ENCODE measurements at places on chromosomes 7 and 10. TPM values are rescaled to one million over a fixed set of nuclear protein-coding genes. Genes with fewer than 3 reads are reported as not detected.

Gene HABP2
- not detected for polyA plus RNA-seq

Gene CFTR
- not detected for polyA plus RNA-seq

Gene SHH
- polyA plus RNA-seq: not detected

Gene PRDX3
- 97.1 TPM for polyA plus RNA-seq

Gene GFRA1
- polyA plus RNA-seq: not detected

Gene ACHE
- polyA plus RNA-seq: not detected

Gene SLC29A4
- 0.25 TPM for polyA plus RNA-seq

GRCh38 chr10:73940634-73941221 lies 29.8 kb downstream of the PLAU start:
- peak; percentile 71 for DNase-seq

GRCh38 chr7:47578579-47579270 lies 3.2 kb downstream of the TNS3 start:
- no peak for DNase-seq

- no peak for DNase-seq
These were observed 42.3 kb downstream of the CPEB3 start for GRCh38 chr10:92248566-92248965.

- no peak for DNase-seq
These were observed 154.9 kb downstream of the EGFR start for GRCh38 chr7:55173671-55174070.

- no peak for DNase-seq
These were observed 15.8 kb upstream of the OPALIN start for GRCh38 chr10:96374639-96374984.

DNA sequence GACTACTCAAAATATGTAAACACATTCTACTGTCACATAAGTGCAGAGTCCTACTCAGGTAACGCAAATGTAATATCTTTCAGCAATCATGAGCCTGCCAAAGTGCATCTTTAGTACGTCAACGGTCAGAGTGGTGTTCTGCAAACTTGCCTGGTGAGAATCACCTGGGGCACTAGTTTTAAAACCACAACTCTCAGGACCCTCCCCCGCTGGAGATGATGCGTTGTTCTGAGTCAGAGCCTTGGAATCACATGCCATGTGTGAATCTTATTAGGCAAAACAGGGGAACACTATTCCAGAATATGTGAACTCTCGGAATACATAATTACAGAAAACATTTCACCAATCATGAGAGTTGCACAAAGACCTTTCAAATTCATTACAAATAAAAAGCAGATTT lies 115.7 kb downstream of the TPK1 start:
- no peak for DNase-seq

- DNase-seq: peak; percentile 16
These were observed 74.2 kb upstream of the ZPBP start for GRCh38 chr7:50166997-50167965.

GRCh38 chr7:148821422-148821821 lies 62.7 kb downstream of the EZH2 start:
- no peak for DNase-seq

- peak; percentile 43 for DNase-seq
These were observed 7.5 kb downstream of the AGK start for GRCh38 chr7:141558544-141559183.

GRCh38 chr10:129863201-129863663 lies 100.8 kb downstream of the EBF3 start:
- DNase-seq: no peak

GRCh38 chr10:35795131-35795824 lies 153.2 kb upstream of the FZD8 start:
- no peak for DNase-seq

- DNase-seq: no peak
These were observed 116.8 kb downstream of the ARID5B start for GRCh38 chr10:62018131-62018911.

DNA sequence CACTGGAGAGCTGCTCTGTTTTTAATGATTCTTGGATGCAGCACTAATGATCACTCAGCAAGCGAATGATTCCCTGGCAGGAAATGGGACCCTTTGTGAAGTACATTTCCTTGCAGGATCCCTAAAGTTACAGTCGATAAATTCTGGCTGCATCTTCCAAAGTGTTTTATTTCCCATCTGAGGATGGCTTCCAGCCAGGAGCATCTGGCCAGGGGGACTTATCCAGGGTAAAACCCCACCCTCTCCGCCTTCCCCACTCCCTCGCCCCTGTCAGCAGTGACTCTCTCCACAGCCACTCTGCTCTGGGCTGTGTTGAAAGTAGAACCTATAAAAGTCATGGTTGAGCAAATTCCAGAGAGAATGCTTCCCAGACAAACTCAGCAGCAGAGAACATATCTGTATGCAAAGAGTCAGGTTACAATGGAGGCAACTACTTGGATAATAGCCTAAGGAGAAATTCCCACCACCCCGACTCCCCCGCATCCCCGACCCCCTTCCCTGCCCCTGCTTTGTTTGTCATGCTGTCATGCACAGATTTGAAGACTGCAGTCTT lies 111.0 kb upstream of the ANLN start:
- DNase-seq: no peak

DNA sequence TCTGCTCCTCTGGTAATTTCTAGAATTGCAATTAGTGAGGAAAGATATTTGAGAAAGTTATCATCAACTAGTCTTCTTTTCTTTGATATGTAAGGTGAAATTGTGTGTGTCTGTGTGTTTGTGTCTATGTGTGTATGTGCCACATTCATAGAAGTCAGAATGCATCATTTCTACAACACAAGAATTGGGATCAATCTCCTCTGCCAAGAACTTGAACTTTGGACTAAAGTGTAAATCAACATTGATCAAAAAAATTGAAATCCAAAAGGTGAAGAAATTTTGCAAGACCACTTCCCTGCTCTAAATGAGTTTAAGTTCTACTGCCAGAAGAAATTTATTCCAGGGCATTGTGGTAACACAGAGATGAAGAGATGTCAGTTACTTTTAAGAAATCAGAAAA lies 1072.8 kb downstream of the GRM8 start:
- DNase-seq: no peak

GRCh38 chr7:9691286-9691685 lies 1257.9 kb downstream of the NXPH1 start:
- DNase-seq: no peak

- no peak for DNase-seq
These were observed 234.5 kb upstream of the MEOX2 start for GRCh38 chr7:15920953-15921352.

- DNase-seq: no peak
These were observed 50.7 kb downstream of the MTURN start for GRCh38 chr7:30185496-30185895.

- no peak for DNase-seq
These were observed 74.1 kb upstream of the PRKG1 start for GRCh38 chr10:51000164-51000563.

GRCh38 chr7:114527589-114527988 lies 113.0 kb downstream of the FOXP2 start:
- DNase-seq: no peak

GRCh38 chr7:35839860-35840854 lies 39.3 kb downstream of the SEPTIN7 start:
- no peak for DNase-seq

- DNase-seq: no peak
These were observed 14.6 kb downstream of the ADRB1 start for GRCh38 chr10:114058297-114058696.

DNA sequence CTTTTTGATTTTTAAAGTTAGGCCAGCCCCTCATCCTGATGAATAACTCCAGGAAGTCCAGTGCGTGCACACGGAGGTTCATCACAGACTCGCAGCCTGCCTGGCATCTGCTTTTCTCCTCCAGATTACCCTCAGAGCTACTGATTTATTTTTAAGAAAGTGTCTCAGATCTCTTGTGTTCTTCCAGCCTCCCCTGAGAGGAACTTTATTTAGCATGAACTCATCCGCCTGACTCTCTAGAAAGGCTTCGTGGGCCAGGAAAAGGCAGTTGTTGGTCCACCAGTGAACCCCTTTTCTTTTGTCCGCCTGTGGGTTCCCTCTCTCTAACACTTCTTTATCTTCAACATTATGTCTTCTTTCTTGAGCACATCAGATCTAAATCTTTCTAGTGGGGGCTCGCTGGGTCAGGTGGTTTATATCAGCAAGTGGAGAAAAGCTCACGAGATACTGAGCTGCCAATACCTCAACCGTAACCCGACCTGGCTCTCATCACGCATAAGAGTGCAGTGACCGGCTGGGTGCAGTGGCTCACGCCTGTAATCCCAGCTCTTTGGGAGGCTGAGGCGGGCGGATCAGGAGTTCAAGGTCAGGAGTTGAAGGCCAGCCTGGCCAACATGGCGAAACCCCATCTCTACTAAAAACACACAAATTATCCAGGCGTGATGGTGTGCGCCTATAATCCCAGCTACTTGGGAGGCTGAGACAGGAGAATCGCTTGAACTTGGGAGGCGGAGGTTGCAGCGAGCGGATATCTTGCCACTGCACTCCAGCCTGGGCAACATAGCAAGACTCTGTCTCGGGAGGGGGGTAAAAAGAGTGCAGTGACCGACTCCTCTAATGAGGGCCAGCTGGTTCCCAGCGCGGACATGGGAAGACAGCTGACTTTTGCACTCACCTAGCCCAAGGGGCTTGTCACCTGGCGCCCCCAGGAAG lies 162.3 kb downstream of the CCDC3 start:
- no peak for DNase-seq

GRCh38 chr10:129386415-129387257 lies 80.4 kb upstream of the MGMT start:
- DNase-seq: no peak

DNA sequence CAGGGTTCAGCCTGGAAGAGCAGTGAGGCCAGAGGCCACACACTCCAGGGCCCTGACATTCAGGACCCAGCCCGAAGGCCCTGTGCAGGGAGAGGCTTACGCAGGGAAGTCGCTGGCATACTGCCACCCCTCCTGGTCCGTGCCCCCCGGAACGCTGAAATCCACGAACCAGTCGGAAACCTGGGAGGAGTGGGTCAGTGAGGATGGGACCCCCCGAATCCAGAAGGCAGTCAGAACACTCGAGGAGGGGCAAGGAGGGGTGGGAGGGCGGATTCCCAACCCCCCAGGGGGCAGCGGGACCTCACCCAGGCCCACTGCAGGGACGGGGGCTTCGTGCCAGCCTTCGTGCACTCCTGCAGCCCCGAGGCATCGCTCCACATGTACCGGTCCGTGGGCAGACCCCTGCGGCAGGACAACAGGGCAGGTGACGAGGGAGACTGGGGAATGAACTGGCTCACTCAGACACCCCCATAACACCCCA lies 13.5 kb downstream of the BHLHA15 start:
- DNase-seq: no peak

- no peak for DNase-seq
These were observed 12.7 kb downstream of the CUL1 start for GRCh38 chr7:148711191-148712102.

DNA sequence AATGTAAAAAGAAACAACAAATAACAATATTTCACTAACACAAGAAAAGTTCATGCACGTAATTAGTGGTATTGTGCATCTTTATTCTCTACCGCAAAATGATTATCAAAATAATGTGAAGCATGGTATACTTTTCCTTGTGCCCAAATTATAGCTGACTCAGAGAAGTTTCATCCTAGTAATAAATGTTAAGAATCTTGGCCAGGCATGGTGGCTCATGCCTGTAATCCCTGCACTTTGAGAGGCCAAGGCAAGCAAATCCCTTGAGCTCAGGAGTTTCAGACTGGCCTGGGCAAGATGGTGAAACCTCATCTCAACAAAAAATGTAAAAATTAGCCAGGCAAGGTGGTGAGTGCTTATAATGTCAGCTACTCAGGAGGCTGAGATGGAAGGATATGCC lies 105.0 kb downstream of the KMT2C start:
- no peak for DNase-seq

DNA sequence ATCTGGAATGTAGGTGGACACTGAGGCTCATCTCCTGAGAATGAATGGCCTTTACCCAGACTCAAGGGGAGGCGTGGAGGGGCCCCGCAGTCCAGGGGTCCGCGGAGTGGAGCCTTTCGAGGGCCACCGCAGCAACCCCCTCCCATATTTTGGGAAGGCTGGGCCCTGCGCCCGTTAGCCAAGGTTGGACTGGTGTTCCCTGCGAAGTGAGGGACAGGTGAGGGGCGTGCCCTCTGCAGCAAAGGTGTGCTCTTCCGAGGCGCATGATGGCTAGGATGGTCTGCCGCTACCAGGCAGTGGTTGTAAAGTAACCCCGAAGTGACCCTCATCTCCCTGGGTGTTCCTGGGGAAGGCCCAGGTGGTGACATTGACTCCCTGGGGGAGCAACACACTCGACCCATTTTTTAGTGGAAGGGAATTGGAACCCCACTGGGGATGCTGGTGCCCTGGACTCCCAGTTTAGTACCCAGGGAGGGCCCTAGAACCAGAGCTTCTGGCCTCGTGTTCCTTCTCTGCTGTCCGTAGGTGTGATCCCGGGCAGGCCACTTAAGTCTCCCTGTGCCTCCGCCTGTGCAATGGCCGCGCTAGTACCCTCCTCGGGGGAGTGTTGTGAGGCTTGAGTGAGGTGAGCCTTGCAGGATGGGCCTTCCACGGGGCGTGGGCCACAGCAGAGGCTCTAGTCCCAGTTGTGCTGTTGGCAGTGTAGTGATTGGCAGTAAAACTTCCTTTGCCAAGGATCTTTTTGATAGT lies 779 bp downstream of the FAM241B start:
- no peak for DNase-seq

- DNase-seq: no peak
These were observed 25.8 kb downstream of the EMX2 start for GRCh38 chr10:117568334-117568733.

GRCh38 chr7:149156898-149157297 lies 9.6 kb downstream of the ZNF398 start:
- DNase-seq: no peak

DNA sequence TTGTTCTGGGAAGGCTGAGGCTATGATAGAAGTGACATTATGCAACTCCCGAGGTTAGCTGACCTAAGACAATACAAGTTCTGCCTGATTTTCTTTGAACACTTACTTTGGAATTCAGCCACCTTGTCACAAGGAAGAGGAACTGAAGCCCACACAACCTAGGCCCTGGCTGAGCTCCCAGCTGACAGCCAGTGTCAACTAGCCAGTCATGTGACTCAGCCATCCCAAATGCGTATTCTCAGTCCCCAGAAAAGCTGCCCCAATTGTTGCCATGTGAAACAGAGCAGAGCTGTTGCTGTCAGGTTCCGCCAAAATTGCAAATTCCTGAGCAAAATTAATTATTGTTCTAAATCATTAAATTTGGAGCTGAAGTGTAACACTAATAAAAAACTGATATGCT lies 1010.0 kb downstream of the XPNPEP1 start:
- no peak for DNase-seq

GRCh38 chr7:25223206-25223605 lies 5.1 kb downstream of the NPVF start:
- no peak for DNase-seq

DNA sequence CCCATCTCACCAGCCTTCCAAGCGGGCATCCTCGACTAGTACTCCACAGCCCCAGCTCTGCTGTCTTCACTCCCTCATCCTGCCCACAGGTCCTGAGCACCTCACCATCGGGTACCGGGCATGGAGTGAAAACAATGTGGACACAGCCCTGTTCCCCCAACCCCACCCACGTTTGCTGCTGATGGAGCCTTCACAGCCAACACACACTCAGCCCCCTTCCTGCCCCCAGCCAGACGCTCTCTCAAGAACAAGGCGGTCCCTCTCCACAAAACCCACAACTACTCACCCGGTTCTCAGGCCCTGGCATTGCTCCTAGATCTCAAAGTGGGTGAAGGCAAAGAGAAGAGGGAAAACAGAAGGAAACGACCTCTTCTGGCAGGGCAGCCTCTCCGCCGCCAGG lies 56.1 kb downstream of the SLIT1 start:
- DNase-seq: no peak

- DNase-seq: no peak
These were observed 280.6 kb upstream of the MEOX2 start for GRCh38 chr7:15967121-15967520.
